ENCODE measurements at places on chromosomes 2 and 18.

GRCh38 chr18:49464718-49465598, 4.5 kb upstream of the DYM start:
- no peak for DNase-seq

- DNase-seq, result no peak
Measured at GRCh38 chr18:38458698-38459097, 893.1 kb upstream of the CELF4 start.

DNA sequence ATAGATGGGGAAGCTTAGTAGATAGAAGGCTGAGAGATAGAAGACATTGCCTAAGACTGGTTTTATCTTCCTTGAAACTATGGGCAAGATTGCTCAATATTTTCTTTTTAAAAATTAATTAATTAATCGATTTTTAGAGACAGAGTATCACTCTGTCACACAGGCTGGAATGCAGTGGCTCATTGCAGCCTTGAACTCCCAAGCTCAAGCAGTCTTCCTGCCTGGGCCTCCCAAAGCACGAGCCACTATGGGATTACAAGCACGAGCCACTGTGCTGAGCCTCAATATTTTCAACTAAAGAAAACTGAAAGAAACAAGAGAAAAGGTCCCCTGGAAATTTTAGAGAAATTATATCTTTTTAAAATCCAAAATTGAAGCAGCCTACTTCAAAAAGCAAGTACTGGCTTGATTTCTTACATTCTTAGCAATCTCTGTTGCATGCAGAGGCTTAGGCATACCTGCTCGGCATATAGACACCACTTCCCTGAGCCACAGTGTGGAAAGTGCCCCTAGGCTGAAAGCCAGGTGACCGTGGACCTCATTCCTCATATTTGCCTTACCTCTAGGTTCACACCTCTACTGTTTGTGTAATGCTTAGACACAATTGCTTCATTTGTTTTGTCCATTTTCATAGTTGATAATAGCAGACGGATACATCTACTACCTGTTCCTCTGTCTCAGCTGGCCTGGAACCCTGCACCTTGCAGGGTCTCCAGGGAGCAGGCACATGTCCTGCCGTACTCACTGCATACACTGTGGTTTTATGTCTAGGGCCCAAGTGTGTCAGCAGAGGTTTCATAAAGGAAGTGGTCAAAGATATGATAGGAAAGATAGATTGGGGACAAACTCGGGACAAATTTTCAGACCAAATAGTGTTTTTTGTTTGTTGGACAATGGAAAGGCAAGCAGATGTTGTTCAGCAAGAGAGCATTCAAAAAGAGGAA, 166.5 kb upstream of the ALPP start:
- DNase-seq, result no peak

DNA sequence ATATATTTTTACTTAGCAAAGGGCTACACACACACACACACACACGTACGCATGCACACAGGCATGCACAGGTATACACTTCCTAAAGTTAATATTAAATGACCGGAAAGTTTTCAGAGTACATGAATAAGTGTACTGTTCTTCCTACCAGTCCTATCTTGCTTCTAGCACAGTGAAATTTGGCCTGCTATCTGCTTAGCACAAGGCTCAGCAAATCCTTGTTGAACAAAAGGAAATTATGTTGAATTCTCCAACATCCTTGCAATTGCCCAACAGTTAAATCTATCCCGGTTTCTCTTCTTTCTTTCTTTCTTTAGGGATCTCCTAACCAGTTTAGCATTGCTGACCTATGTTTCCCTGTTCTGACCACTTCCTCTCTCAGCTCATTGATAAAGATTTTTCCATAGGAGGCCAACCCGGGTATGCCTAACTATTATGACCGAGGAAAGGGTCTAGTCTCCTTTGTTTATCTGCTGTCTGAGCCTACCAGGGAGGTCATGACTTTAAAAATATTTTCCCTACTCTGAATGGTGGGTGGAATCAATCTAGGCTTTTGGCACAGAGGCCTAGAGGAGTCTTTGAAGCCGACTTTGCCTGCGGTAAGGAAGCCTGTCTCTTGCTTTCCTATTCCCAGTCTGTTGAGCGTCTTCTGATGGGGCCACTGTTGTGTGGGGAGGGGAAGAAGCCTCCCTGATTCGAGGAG, 400.7 kb downstream of the HRH4 start:
- DNase-seq, result no peak

DNA sequence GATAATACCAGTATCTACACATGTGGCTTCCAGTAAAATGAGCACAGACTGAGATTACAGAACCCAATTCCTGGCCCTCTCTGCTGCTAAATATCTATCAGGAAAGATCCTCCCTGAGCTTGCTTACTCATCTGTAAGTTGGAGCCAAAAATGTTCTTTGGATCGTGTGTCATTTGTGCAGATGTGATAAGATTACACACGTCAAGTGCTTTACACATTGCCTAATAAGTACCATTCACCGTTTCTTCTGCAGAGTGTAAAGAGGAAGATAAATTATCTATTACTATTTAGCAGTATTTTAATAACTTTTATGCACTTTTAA, 23.2 kb upstream of the SLC20A1 start:
- no peak for DNase-seq

DNA sequence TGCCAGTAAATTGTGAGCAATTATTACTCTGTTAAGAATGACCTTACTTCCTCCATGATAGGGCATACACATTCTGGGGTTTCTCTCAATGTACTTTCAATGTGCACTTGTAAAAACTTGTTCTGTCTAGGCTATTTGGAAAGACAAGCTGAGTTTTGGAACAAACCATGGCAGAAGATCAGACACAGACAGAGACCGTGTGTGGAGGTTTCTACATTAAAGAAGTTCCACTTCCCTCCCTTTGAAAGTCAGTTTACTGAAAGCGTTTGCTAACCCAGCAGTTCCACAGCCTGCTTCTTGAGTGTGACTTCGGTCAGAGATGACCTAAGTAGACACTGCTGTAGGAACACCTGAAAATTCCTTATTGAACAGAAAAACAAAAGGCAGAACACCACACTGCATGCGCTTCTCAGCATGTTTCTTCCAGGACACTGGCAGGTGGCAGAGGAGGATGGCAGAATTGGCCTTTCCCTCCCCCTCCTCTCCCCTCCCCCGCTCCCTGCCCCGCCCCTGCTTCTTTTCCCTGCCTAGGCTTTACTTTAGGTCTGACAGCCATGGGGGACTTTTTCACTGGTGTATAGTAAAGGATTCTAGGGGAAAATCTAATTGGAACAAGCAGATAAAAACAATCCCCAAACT, 109.8 kb downstream of the NOL10 start:
- DNase-seq, result no peak

DNA sequence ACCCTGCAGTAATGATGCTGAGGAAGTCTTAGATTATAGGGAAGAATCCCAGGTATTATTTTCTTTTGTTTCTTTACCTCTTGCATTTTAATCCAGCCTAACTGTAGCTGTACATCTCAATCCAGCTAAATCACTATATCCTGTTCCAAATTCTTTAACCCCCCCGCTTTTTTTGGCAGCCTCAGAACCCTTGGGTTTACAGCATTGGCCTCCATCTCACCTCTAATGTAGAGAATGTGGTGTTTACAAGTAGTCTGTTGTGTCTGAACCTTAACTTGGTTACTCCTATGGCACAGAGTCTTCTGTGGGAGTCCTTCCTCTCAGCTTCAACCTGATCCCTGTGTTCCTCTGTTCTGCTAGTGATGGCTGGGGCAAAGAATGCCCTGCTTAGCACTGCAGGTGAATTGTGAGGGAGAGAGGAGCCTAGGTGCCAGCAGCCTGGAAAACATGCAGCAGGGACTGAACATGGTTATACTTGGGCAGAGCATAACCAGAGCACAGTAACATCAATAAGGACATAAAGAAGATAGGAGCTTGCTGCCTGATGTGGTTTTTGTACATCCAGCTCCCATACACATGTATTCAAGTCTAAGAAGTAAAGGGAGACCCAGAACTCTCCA, 130.2 kb downstream of the FAM124B start:
- no peak for DNase-seq

DNA sequence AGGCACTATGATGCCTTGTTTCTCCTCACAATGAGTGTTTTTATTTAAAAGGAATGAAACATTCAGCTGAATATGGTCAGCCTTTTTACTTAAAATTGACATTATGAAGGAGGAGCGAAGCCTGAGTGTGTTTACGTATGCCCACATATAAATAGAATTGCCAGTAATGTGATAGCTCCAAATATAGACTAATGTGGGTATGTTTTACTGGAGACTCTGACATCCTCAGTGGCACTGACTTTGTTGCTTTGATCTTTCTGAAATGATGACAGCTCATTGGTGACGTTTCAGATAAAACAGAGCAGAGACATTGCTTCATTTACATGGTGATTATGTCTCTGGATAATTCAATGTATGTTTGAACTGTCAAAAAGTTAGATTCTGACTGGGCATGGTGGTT, 167.0 kb downstream of the MGAT5 start:
- no peak for DNase-seq

DNA sequence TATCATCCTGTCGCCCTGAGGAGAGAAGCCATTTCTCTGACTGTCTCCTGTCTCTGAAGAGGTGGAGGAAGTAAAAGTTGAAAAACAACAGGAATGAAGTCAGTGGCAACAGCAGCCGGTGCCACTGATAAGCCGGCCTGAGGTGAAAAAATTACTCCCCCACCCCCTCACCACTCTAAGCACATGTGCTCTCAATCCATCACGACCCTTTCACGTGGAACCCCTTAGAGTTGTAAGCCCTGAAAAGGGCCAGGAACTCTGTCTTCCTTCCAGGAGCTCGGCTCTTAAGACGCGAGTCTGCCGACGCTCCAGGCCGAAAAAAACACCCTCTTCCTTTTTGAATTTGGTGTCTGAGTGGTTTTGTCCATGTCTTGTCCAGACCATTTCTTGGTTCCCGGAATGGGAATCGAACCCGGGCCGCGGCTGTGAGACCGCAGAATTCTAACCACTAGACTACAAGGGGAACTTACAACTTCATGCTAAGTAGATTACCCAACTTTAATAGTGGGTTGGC, 40.7 kb upstream of the TRIM43 start:
- no peak for DNase-seq

DNA sequence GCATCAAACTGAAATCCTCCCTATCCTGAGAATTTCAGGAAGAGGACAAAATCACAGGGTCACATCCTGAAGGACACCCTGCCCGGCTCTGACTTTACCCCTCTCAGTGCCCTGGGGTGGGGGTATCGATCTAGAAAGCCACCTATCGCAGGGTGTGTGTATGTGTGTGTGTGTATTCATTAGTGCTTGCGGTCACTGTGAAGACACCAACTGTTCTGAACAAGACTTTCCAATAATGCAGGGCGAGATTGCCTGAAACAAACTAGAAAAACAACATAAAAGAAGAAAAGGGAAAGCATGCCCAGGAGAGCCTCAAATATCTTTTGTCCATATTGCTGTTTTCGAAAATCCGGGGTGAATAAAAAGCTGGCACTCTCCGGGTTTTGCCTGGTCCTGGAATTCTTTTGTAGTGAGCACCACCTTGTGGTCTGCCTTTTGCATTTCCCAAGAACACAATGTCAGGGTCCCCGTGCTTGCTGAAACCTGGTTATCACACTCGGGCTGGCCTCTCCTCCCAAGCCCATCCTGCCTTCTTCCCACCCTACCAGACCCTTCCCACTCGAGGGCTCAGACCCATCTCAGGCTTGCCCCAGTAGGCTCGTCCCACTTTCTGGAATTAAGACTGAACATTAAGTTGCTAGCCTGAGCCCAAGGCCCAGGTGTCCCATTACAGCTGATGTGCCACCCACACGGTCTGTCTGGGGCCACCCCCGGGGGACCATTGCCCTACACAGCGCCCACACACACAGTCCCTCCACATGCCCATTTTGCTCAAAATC, 25.0 kb upstream of the COPS8 start:
- DNase-seq, result peak; percentile 47

DNA sequence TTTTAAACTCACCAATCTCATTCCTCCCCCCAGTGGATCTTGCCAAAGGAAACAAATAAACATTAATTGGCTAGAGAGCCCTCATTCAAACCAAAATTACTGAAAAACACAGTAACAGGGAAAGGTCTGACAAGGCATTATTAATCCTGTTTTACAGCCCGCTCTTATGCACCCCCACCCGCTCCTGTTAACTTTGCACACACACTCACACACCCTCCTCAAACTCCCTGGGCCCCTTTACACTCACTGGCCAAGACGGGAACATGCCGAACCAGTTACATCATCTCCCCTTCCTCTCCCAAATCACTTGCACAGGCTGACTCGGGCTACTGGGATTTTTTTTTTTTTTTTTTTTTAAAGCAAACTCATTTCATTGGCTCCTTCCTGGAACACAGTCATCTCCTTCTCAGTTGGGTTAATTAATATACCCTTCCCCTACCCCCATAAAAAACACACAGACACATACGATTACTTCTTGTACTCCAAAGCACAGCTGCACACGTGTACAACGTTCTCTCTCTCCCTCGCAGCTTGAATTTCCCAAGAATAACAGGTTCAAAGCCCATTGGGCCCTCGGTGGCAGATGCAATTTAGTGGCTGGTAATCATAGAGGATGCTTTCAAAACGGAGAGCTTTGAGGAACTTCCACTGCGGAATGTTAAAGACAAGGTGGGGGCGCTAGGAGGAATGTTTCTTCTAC, 31.8 kb downstream of the KLF7 start:
- peak; percentile 91 for DNase-seq

DNA sequence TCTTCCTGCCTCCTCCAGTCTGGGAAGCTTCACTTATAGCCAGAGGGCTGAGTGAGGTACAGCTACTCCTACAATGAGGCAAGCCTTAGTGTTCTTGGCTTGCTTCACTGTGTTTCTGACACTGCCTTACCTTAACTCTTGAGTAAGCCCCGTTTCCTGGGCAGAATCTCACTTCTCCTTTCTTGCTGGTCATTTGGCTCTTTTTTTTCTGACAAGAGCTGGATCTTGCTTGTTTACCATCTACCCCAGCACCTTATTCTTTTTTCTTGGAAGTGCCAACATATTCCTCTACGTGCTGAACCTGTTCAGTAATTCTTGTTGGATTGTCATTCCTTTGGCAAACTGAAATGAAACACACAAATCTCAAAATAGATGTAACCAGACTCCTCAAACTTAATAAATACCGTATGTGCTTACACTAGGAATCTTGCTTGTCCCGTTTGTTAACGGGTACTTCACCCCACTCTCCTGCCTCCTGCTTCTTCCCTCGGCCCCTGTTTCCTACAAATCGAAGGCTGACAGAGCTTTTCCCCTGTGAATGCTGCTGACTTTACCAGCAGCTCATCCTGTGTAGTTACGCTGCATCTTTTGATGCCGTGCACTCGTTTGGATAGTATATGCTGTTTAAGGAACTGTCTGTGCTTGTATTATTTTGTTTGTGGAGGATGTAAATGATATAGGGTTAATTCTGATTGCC, 132.2 kb downstream of the FMNL2 start:
- DNase-seq, result no peak

GRCh38 chr18:48590678-48591077, 51.8 kb downstream of the CTIF start:
- DNase-seq, result no peak
